ENCODE measurements at places on chromosomes 4 and X.

- peak; percentile 38 for ATAC-seq
These were observed 101.4 kb downstream of the FIP1L1 start for GRCh38 chr4:53478671-53479456.

DNA sequence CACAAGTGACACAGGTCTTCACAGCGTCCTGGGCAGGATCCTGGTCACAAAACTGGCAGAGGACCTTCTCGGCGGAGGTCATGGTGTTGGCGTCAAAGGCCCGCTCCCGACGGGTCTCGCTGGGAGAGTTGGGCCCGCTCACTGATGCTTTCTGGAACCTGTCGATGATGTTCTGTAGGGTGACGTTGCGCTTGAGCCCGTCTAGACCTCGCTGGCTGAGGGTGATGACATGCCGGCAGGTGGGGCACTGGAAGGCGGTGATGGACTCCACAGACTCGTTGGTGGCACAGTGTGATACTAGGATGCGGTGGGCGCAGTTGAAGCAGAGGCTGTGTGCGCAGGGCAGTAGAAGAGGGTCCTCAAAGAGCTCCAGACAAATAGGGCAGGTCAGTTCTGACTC is 53.2 kb downstream of the MID1 start:
- no peak for ATAC-seq

GRCh38 chr4:189828081-189828697 is 112.5 kb upstream of the FRG1 start:
- no peak for ATAC-seq

DNA sequence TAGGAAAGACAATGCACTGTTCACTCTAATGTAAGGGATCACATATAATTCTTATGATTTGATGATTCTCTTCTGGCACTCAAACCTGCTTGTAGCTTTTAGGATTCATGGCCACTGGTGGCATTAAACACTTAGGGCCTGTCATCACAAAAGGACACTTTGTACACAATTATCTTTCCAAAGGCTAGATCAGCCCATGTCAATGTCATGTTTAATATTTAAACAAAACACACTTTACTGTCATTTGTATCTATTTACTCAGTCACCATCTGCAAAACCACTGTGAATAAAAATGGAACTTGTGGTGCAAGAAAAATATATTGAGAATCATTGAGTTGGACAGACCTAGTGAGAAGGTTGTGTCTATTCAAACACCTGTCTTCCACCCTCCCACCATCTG is 83.6 kb upstream of the TTC29 start:
- no peak for ATAC-seq

DNA sequence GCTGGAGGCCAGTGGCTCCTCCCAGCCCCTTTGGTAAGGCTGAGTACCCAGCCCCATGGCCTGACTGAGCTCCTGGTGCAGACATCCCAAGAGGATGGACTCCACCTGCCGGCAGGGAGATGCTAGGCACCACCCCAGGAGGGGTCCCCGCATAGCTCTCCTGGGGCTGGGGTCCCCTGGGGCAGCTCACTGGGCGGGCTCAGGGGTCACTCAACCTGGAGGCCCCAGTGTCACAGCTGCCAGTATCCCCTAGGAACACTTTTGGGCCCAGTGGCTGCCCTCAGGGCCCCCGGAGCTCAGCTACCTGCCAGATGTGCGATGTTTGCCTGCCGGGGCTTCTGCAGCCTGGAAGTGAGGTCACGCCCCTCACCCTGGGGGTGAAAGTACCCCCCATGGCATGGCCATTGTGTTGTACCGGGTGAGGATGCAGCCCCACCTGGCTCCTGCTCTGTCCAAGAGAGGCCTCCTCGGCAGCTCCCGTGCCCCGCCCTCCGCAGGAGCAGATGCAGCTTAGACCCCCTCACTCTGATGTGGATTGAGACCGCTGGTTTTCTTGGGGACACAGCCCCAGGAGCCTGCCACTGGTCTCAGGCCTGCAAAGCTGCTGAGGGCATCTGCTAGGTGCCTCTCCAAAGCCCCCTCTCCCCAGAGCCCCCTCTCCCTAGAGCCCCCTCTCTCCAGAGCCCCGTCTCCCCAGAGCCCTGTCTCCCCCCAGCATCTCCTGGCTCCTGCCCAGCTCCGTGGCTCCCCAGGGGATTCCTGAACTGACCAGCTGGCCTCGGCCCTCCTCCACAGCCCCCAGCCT is 6.7 kb upstream of the HGFAC start:
- ATAC-seq, result no peak

DNA sequence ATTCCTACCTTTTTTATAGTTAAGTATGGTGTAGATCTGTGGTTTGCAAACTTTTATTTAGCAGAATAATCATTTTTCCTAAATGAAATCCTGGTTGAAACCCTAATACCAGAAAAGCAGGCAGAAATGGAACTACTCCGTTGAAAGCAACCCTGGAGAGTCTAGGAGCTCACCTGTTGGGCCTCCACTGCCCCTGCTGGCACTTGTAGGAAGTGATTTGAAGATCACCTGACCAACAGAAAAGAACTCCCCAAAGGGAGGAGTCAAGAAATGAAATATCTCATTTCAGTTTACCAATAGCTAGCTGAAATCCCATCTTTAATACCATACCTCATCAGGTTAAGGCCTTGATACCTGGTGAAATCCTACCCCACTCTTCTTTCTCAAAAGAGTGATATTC is 277.1 kb downstream of the KLHL13 start:
- no peak for ATAC-seq

- ATAC-seq, result no peak
These were observed 280.1 kb downstream of the RAPGEF2 start for GRCh38 chr4:159382856-159383561.

GRCh38 chr4:3525532-3526430 is 6.4 kb downstream of the LRPAP1 start:
- no peak for ATAC-seq

DNA sequence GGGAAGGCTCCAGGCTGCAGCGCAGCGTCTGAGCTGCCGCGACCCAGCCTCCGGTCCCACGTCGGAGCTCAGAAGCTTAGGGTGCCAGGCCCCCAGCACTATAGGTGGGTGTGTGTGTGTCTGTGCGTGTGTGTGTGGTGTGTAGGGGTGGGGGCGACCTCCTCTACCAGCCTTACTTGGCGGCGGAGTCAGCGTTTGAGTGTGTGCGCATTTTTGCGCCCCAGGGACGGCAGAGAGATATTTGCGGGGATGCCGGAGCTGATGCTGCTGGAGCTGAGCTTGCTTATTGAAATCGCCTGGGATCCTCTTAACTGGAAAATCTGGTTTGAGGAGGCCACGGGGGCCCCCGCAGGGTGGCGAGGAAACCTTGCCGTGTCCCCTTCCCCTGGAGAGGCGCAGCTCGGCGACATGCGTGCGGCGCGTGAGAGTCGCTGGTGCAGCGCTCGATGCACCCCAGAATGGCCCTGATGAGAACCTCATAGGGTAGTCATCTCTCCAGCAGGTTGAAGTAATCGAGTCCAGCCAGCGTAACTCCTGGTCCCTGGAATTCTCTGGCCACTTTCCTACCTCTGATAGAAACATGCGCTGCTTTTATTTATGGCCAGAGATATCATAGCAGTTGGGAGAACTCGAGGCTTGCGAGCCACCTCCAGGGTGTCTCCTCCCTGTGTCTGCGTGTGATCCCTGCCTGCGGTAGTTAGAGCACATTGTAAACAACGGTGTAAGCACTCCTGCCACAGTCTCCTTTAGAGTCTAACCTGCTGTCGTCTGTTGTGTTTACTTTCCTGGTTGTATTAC is 2.7 kb downstream of the ADGRL3 start:
- no peak for ATAC-seq

DNA sequence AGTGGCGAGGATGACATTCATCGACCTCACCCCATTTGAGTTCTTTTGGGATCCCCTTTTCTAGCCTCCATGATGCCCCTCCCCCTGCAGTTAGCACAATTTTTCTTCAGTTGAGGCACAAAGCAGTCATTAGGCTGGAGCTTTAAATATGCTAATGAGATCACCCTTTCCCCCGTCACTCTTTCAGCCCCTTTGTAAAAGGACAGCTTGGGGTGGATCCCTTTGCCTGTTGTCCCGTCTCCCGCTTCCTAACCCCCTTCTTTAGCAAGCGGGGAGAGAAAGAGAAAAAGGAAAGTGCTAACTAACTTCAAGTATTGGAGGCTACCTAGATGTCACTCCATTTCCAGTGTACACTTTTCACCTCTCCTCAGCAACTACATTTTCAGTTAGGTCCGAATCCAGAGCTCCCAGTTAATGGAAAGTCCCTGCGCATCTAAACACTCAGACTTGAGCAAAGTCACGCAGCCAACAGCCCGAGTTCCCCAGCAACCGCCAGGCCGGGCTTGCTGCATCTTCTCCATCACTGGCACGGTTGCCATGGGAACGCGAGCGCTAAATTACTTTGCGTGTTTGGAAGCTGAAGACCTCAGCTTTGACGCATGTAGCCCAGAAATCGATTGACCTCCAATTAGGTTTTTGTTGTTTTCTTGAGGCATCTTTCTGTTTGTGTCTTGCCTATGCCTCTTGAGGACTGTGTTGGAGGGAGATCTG is 76.8 kb downstream of the RTL5 start:
- ATAC-seq, result no peak

GRCh38 chr4:7821245-7822136 is 118.2 kb downstream of the AFAP1 start:
- peak; percentile 80 for ATAC-seq

GRCh38 chr4:127829014-127829413 is 46.9 kb downstream of the HSPA4L start:
- no peak for ATAC-seq

DNA sequence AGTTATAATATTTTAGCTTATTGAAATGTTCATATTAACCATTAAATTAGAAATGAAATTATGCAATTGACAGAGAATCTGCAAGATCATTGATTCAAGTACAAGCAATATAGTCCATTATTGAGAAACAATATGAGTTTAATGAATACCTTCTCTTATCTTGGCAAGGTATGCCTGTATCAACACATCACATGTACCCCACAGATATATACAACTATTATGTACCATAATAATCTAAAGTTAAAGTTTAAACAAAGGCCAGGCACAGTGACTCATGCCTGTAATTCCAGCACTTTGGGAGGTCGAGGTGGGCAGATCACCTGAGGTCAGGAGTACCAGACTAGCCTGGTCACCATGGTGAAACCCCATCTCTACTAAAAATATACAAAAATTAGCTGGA is 514.7 kb downstream of the PCDH7 start:
- no peak for ATAC-seq

GRCh38 chrX:24842486-24842885 is 148.8 kb downstream of the POLA1 start:
- ATAC-seq, result no peak

DNA sequence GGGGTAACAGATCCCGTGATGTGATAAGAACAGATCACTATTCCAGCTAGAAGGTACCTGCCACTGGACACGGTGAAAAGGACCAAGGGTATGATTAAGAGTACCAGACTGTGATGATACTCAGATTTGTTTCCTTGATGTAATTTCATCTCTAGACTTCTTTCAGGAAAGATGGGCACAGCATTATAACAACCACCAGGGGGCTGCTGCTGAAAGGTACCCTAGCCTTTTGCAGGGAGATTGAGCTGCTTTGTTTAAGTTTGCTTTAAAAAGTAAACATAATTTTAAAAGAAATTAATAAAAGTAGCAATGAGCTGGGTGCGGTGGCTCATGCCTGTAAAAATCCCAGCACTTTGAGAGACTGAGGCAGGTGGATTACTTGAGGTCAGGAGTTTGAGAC is 145.4 kb downstream of the EMCN start:
- ATAC-seq, result no peak

DNA sequence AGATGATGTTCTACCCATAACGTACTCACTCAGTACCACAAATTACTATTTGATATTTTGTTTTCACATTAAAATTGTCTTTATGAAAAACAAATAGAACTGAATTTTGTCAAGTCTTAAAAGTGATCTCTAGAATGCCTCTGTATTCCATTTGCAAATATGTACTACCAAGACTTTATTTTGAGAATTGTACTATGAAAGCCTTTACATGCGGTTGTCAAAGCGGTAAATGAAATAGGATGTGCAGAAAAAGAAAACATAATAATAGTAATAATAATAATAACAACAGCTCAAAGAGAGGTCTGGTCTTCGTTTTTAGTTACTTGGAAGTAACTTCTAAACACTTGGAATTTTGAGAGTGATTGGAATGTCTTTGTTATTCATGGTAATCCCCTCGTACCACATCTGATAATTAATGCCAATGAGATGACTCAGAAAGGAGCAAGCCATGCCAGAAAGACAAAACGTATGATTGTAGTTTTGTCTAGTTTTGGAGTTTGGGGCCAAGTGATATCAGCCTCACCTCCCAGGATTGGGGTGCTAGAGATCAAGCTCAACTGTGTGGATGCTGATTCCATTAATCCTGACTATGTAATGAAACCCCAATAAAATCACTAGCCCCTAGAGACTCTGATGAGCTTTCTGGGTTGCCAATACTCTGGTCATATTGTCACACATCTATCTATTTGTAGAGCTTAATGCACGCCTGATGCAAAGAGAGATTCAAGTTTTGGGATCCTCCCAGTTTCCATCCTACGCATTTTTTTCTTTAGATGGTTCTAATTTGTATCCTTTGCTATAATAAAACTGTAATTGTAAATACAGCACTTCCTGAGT is 20.2 kb upstream of the CTSO start:
- ATAC-seq, result no peak

DNA sequence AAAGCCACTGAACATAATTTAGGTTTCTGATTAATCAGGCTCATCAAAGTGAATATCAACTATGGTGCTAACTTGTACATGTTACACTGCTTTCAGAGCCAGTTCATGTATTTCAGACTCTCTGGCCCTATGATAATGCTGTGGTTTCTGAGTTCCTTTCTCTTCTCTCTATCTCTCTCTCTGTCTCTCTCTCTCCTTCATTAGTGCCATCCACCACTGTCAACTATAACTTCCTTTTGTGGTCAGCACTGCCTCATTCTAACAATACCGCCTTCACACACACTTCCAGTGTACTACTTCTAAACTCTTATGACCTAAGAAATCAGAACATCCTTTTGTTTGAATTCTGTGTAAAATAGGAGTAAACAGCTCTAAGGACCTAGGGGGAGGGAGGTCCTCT is 907.1 kb downstream of the RPA4 start:
- ATAC-seq, result no peak

DNA sequence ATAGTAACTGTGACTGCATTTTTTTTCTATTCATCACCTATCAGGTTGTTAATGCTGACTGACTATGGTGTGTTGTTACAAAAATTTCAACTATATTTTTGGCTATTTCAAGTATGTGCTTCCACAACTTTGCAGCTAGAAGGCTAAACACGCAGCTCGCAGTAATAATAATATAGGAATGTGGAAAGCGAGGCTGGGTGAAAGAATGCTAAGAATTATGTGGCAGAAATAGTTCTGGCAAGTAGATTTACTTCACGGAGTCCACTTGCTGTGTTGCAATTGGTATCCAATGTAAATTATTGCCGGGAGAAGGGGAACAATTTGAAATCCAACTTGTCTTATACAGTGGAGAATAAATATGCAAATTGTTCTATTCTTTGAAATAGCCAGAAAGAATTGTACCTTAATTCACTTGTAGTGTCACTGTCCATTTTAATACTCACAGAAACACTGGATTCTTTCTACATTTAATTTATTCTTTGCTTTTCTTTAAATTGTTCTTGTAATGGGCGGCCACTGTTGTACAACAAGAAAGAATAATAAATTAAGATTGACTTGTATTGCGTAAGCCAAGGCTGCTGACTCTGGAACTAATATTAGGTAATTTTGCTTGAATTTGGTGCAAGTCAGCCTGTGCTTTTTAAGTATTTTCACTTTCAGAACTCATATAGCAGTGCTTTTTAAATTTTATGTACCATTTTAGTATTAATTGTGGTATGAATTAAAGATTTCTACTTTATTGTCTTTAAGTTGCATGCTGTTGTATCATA is 154.9 kb downstream of the FRMPD4 start:
- ATAC-seq, result no peak

- ATAC-seq, result no peak
These were observed 42.2 kb downstream of the SMIM10L2A start for GRCh38 chrX:135463937-135464336.

- ATAC-seq, result no peak
These were observed 63.2 kb downstream of the NPY1R start for GRCh38 chr4:163269166-163269565.

Data from activated CD4-positive, CD25-positive, alpha-beta regulatory T cell treated with anti-CD3 and anti-CD28 coated beads, Interleukin-2, amount 50 U/mL, for 24 hours (primary cell).